Nucleus accumbens (tissue), 56 donors: ENCODE measurements at places on chromosomes 5 and 9.

- DNase-seq = no peak
Measured at GRCh38 chr9:86531971-86532640, 177.9 kb upstream of the TUT7 start.

GRCh38 chr5:138469540-138470321 lies 4.5 kb downstream of the EGR1 start:
- DNase-seq = no peak

DNA sequence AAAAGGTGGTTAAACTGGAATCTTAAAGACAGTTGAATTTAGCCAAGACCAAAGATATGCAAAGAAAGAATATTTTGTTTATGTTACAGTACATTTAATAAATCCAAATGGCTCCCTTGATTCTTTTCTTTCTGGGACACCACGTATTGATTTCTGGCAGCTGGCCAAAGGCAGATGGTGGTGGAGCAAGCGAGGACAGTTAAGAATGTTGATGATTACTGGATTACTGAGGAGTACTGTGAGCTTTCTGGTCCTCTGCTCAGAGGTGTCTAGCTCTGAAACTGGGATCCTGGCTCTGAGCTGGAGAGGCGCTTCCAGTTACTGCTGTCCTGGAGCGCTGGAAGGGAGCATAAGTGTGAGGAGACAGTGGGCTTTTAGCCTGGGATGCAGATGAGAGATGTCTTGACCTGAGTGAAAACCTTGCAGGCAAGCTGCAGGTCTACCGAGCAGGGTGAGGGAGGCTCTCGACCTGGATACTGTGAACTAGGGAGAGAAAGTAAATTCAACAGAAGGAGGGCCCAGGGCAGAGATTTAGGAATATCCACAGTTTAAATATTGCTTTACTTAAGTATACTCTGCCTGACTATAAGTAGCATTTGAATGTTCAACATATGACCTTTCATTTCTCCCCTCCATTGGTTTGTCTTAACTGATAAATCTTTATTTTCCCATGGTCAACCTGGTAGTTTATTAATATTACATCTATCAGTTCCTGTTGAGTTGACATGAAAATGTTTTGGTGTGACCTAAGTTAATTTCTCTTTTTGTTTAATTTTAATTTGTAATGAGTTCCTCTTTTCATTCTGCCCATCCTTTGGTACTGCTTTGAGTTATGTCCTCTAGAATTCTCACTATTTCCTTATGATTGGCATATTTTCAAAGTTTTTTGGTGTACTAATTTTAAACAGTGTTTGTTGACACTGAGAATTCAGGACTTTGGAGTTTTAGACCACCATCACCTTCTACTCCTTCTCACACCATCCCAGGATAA lies 3.7 kb downstream of the SYK start:
- no peak for DNase-seq

DNA sequence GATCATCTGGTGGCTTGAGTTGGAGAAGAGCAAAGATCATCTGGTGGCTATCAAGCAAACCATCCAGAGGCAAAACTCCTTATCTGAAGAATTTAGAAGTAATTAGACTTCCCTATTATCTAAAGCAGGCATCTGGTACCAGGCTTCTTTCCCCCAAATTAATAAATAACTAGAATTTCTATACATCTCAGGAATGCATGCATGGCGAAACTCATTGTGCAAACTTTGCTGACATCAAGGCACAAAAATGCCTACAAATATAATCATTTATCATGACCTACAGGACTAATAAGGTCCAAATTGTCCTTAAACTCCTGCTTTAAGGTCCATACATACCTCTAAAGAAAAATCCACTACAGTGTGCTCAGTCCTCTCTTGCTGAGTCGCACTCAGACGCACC lies 6.0 kb downstream of the OR13D1 start:
- DNase-seq = no peak

DNA sequence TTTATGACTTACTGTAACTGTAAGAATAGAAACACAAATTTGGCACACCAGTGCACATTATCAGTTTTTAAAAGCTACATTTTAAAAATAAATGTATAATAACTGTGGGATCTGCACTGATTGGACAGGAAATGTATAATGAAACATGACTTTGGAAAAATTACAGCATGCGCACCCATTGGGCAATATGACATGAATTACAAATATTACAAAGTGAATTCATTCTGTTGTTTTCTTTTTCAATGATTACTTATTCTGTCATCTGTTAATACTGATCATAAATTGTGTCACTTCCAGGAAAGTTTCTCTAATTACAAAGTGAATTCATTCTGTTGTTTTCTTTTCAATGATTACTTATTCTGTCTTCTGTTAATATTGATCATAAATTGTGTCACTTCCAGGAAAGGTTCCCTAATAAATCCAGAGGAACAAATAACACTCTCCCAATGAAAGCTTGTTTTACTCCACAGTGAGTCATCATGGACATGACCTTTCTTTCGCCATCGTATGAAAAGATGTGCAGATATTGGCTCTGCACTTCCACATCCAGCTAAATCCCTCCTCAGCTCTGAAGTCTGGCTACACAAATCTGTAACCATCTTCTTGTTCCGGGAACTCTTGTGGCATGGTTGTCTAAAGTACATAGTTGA lies 297.0 kb upstream of the HAPLN1 start:
- DNase-seq = no peak

GRCh38 chr5:173310861-173311785 lies 17.1 kb downstream of the STC2 start:
- peak; percentile 59 for DNase-seq

GRCh38 chr5:34524123-34524522 lies 132.0 kb upstream of the RAI14 start:
- no peak for DNase-seq

- no peak for DNase-seq
Measured at GRCh38 chr5:143041972-143042770, 272.0 kb downstream of the ARHGAP26 start.

DNA sequence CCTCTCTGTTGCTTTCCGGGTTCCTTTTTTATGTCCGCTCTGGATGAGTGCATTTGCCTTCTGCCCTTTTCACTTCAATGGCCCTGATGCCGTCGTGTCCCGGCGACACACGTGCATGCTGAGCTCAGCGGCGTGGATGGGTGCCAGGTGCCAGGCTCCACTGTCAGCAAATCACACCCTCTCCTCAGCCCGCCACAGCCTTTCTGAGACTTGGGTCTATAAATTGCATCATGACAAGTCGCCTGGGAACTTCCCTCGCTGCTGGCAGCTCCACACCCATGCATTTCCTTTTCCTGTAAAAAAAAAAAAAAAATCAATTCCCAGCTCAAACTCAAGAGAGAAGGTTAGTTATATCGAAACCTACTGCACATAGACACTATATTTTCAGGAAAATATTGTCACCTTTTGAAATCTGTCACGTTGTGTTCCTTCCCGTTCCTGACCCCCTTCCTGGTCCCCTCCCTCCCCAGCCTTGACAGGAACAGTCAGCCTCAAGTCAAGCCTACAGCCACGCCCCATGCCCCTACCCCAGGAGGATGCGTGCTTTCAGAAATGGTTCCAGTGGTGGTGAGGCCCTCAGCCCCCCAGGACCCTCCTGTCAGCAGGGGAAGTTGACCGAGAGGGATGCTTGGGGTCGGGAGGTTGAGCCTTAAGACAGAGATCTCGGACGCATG lies 110.3 kb upstream of the PTCH1 start:
- no peak for DNase-seq

DNA sequence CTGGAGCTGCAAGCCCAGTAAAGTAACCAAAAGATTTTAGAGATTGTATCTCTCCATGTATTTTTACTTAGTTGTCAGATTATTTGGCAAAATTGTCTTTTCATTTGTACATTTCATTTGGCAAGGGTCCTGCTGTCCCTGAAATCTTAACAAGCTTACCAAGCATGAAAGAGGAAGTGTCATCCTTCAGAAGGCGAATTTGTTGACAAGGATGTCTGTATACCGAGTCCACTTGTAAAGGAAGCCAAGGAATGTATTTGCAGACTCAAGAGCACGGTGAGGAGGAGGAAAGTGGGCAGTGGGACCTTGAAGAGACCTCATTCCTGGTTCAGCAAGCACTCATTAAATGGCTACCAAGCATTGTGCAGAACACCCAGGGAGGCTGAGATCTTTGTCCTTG lies 7.5 kb upstream of the OTULINL start:
- no peak for DNase-seq

DNA sequence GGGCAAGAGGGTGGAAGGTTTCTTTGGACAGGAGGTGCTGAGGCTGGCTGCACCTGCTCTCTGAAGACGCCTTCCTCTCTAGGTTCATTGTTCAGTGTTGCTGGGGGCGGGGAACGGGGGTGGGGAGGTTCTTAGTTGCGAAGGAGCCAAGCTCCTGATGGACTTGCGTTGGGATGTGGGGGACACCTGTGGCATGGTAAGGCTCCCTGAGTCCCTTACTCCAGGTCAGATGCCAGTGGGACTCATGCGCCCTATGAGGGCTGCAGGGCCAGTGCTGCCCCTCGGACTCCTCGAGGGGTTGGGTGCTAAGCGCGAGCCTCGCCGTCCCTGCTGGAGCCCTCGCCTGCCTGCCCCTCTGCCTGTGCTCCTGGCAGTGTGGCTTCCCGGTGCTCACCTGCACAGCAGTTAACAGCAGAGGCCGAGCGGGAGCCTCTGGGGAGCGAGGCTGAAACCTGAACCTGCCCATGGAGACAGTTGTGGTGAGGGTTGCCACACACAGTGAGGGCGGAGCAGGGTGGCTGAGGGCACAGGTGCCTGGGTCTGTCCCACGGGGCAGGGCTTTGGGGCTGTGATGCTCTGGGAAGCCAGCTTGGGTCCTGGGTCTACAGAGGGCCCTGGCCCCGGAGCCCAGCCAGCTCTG lies 5.5 kb downstream of the RNU6ATAC start:
- DNase-seq = no peak

- DNase-seq = no peak
Measured at GRCh38 chr5:35136386-35136785, 88.6 kb upstream of the AGXT2 start.

GRCh38 chr5:1511651-1512540 lies 11.9 kb downstream of the LPCAT1 start:
- no peak for DNase-seq

GRCh38 chr9:90420768-90421513 lies 221.7 kb downstream of the DIRAS2 start:
- no peak for DNase-seq

DNA sequence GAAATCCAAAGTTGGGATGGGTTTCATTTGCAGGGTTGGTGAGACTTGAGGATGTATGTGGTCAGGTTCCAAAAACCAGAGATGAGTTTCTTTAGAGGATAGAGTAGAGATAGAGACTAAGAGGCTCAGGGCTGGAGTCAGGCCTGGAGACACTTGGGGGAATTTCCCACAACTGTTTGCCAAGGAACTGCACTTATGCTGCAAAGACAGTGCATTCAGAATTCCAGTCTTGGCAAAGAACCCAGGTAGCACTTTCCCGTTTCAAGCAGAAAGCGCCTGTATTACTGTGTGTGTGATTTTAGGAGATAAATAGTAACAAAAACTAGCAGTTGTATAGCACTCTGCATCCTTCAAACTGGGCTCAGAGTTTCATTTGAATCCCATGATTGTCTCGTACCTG lies 55.4 kb downstream of the SNCAIP start:
- DNase-seq = no peak

GRCh38 chr5:115381911-115382662 lies 85.6 kb upstream of the CCDC112 start:
- no peak for DNase-seq

GRCh38 chr5:172478256-172478655 lies 23.9 kb upstream of the SH3PXD2B start:
- no peak for DNase-seq

GRCh38 chr5:139418793-139419192 lies 14.9 kb upstream of the SPATA24 start:
- no peak for DNase-seq

DNA sequence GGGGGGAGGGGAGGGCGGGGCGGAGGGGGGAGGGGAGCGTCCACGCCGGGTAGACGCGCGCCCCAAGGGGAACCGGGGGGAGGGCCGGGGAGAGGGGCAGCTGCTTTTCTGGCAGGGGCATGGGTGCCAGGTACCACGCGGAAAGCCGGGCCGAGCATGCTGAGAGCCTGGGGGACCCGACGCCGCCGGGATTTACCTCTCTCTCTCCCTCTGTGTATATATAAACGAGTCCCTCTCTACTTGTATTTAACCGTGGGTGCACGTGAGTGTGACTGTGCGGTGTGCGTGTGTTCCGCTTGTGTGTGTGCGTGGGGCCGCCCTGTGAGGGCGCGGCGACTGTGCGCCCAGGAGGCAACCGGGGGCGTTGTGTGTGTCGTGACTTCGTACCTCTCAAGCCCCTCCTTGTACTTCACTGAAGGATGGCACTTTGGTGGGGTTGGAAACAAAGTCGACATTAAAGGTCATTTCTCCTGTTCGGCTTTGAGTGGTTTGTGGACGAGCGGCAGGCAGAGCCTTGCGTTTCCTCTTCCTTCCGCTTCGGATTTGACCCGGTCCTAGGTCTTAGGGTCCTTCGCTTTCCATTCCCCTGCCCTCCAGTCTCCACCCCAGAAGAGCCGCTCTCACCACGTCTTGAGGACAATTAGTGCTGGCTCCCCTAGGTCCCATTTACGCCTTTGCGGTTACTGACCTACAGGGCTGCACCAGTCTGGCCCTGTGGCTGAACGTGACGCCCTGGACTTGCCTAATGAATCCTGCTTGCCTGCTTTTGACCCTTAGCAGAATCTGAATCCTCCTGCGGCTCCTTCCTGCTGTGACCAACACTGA lies 36.2 kb upstream of the TTC1 start:
- no peak for DNase-seq

- DNase-seq = no peak
Measured at GRCh38 chr5:1471240-1471853, 26.1 kb upstream of the SLC6A3 start.

DNA sequence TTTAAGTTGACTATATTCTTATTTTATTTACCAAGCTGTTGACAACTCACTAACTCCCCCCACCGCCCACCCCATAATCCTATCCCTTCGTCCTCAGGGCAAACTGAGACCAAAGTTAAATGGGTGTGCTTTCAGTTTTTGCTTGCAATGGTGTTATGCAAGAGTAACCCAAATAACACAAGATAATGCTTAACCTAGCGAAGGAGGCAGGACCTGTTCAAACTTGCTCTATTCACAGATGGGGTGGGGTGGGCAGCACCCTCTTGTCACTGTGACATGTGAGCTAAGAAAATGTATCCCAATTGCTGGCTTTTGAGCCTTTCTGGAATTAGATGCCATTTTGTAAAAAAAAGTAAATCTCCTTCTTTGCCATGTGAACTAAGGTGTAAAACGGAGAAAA lies 40.4 kb downstream of the GLIS3 start:
- DNase-seq = no peak
